GM03348 (cell line): ENCODE measurements at places on chromosomes 2 and 18.
A peak's percentile ranks its signal among the peaks of the same experiment; 100 is the strongest.

- no peak for DNase-seq
Measured at GRCh38 chr2:143422681-143423080, 293.5 kb downstream of the ARHGAP15 start.

- no peak for DNase-seq
Measured at GRCh38 chr2:73963385-73964120, 21.2 kb upstream of the TET3 start.

- DNase-seq = peak; percentile 7
Measured at GRCh38 chr2:166419616-166419934, 43.8 kb upstream of the SCN9A start.

GRCh38 chr2:5915881-5916310, 223.7 kb downstream of the SOX11 start:
- no peak for DNase-seq

GRCh38 chr18:61742565-61743429, 150.0 kb downstream of the RNF152 start:
- DNase-seq = no peak

DNA sequence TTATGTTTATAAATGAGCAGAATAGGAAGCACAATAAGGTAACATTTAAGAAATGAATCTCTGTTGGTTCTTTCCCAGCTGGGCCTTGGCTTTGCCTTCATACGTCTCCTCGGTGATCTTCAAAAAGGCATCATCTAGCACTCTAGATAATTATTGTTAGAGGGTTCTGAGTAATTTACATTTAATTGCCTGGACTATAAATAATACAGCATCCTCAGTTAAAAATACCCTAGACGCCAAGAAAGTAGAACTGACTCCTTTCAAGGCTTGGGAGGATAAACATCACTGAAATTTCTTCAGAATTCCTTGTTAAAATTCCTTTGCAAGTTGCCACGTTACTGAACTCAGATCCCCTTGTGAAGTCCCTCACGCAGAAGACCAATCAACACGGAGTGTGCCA, 199.7 kb upstream of the BOD1L2 start:
- no peak for DNase-seq

DNA sequence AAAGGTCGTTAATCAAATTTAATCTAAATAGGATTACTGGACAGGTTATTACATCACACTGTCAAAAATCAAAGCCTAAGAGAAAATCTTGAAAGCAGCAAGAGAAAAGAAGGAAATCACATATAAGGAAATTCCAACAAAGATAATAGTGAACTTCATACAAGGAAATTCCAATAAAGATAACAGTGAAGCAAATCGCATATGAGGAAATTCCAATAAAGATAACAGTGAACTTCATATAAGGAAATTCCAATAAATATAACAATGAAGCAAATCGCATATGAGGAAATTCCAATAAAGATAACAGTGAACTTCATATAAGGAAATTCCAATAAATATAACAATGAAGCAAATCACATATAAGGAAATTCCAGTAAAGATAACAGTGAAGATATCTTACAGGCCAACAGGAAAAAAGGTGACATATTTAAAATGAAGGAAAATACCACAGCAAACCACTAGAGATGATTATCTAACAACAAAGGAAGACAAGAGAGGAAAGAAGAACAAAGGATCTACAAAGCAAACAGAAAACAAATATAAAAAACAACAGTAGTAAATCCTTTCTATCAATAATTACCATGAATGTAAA, 787.7 kb downstream of the CCDC85A start:
- no peak for DNase-seq

DNA sequence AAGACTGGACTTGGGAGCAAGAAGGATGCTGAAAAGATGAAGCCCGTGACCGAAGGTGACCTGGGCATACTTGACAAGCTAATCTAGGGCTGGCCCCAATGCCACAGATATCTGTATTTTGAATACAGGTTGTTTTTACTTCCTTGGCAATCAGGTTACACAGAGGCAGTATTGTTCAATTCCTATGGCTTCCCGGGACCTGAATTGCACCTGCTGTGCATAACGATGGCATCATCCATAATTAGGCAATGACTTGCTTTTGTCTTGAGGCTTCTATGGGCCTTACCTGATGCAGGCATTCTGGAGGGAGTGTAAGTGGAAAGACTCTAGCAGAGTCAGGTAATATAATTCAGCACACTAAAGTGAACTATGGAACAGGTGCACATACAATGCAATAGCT, 60.6 kb upstream of the CUL3 start:
- no peak for DNase-seq

DNA sequence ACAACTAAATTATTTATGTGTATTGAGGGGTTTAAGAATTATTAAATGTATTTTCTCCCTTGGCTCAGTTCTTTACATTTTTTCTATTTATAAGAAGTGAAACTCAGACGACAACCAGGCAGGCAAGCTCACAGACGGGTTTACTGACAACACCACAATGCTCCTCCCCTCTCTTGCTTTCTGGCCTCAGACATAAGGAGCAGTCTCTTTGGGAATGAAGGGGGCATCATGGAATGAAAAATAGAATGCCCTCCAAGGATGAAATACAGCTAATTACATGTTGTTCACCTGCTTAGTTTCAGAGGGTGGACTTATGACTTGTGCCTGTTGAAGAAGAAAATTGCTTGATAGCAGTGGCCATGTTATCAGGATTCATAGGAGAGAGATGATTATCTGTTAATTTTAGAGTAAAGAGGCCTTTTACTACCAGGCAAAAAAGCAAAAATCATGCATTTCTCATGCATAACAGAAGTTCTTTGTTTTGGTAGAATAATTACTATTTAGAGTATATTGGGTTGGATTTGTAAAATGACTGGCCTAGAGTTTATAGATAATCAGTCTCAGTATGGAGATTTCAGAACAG, 172.1 kb upstream of the LRRTM1 start:
- DNase-seq = no peak
